ENCODE measurements at places on chromosomes 6 and 20.

- no peak for DNase-seq
Observed at GRCh38 chr20:63802469-63803240, 28.4 kb downstream of the ZBTB46 start.

DNA sequence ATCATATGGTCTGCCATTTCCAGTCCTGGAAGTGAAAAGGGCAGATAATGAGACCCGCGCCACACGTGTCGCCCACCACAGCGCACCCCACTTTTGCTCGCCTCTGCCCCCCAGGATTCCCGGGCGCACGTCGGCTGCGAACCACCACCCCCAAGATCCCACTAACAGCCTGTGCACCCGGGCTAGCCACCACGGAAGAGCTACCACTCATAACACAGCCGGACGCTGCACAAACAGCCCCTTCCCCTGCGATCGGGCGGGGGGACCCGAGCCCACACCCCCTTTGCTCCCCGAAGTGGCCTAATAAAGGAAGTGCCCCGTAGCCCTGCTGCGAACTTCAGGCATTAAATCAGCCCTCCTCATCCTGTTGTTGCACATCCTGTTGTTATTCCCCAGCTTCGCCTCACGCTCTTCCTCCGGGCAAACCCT lies 506 bp downstream of the CITED2 start:
- DNase-seq = no peak

DNA sequence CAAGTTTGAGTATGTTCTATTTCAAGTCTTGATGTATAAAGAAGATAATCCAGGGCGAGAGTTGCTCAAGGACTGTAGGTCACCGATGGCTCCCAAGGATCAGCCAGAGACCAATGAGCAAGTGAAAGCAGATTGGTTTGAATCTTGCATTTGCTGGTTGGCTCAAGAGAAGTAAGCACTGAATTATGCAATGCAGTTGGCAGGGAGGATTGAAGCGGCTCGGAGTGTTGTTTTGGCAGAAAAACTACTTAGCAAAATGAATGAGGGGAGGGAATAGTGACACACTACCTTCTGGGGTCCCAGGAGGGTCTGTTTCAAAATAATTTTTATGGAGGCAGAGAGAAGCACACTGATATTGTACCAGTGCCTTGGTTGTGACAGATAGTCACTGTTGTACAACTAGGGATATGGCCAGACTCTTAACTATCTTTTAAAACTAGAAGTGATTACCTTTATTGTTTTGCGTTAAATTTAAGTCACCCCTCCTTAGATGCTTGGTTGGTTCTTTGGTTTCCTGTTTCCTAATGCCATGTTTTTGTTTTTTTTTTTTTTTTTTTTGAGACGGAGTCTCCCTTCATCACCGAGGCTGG lies 15.7 kb downstream of the SASH1 start:
- DNase-seq = peak; percentile 65

DNA sequence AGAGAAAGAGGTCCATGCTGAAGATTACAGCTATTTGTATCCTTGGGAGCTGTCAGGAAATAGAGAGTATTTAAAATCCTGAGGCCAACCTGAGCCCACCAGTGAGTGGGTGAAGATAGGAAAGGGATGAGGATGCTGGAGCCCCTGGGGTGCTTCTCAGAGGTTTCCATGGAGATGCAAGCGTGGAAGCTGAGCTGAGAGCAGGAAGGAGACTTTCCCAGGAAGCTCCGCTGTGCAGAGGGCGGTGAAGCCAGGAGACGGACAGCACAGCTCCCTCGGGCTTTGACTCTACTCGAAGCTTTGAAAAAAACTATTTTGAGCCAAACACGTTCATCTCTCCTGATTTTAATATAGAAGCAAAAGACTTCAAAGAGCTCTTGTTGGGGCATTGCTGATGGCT lies 222.1 kb downstream of the SMOC2 start:
- no peak for DNase-seq

- no peak for DNase-seq
Observed at GRCh38 chr6:167673946-167674345, 152.8 kb upstream of the AFDN start.

DNA sequence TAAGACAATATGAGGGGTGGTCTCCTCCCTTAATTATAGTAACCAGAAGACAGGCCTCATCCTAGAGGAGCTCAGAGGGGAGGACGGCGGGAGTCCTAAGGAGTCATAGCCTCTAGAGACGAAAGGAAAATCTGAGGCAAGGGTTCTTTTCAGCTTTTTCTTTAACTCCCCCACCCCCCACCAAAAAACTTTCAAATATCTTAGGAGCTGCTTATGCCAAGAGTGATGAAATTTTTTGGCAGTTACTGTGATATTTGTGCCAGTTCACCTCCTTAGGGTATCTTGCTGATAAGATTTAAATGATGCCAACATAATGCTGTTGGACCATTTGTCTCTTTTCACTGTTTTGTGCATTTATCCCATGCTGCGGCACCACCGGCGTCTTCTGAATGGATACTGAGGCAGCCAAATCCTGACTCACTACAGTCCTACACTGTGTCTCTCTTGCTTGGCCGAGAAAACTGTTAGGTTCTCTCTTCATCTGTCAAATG lies 44.5 kb upstream of the DSE start:
- peak; percentile 42 for DNase-seq

DNA sequence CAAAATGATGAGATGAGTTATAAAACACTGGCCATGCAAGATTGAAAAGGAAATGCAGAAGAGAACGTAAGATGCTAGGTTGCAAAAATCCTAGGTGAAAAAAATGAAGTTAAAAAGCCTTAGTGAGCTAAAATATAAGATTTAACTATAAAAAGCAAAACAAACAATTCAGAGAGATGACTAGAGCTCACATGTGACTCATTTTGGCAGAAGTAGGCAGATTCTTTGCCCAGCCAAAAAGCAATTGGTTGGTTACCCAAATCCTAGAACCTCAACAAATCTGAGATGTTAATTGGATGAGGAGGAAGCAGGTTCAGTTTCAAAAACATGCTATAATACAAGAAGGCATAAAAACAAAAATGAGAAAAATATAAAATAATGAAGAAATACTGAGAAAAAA lies 249.1 kb downstream of the OGFRL1 start:
- no peak for DNase-seq

- DNase-seq = no peak
Observed at GRCh38 chr6:30227242-30227722, 14.1 kb upstream of the TRIM26 start.

Data from right cardiac atrium (tissue), 5 donors.